Stimulated activated memory B cell treated with anti-CD40 and anti-IgM and Interleukin-4, amounts not matched to agents 10 μg/mL and 1 μg/mL and 100 μg/mL, for 72 hours (primary cell): ENCODE measurements at places on chromosomes 1 and 21.

- no peaks in the 10 kb centered on the region for H3K4me1 ChIP-seq
- no peak overlapping the region for H3K4me3 ChIP-seq
- no peak for ATAC-seq
- no peaks in the 10 kb centered on the region for H3K36me3 ChIP-seq
- no peaks in the 10 kb centered on the region for H3K27me3 ChIP-seq
These were observed 55.3 kb downstream of the CACHD1 start for GRCh38 chr1:64525116-64525686.

DNA sequence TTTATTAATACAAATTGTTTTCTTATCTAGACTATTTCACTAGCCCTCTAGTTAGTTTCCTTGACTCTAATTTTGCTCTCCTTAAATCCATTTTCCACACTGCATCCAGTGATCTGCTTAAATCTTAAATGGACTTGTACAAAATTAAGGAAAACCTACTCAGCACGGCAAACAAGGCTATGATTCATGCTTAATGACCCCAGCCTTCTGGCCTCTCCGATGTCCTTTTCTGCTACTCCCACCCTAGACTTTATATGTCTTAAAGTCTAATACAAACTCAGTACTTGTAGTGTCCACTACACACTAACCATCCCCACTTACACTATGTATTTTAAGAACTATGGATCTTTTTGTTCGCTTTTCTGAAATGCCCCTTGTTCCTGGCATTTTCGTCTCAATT is 2.2 kb downstream of the TMED5 start:
- peaks cover 28% of the 10 kb centered on the region for H3K36me3 ChIP-seq
- peaks cover 44% of the 10 kb centered on the region for H3K4me1 ChIP-seq

- no peak overlapping the region for H3K4me3 ChIP-seq
- H3K27me3 ChIP-seq, result peaks cover 58% of the 10 kb centered on the region
- no peaks in the 10 kb centered on the region for H3K36me3 ChIP-seq
- ATAC-seq, result no peak
- peaks cover 8% of the 10 kb centered on the region for H3K4me1 ChIP-seq
These were observed 272.1 kb downstream of the FAM72C start for GRCh38 chr1:143699731-143700130.

- H3K27ac ChIP-seq, result no peak overlapping the region
- H3K4me1 ChIP-seq, result peaks cover 21% of the 10 kb centered on the region
- no peaks in the 10 kb centered on the region for H3K27me3 ChIP-seq
- no peak for ATAC-seq
These were observed 9.1 kb downstream of the IBA57 start for GRCh38 chr1:228174482-228175315.

DNA sequence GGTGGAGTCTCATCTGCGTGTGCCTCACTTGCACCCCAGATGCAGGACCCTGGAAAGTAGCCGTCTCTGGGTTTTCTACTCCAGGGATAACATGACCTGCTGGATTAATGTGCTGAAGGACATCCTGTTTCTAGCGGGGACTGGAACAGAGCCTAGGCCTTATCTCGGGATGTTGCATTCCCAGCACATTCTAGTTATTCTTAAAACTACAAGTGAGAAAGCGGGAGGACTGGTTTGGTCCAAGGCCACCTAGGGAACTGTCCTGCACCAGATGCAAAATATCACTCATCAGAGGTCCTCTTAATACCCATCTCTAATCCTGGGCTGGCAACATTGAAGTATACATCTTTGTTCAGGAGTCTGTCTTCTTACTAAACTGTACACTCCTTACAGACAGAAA is 179.9 kb downstream of the ZC3H11B start:
- H3K4me1 ChIP-seq, result no peaks in the 10 kb centered on the region
- no peaks in the 10 kb centered on the region for H3K27me3 ChIP-seq
- no peak overlapping the region for H3K4me3 ChIP-seq
